ENCODE measurements at places on chromosomes 3 and 15.

DNA sequence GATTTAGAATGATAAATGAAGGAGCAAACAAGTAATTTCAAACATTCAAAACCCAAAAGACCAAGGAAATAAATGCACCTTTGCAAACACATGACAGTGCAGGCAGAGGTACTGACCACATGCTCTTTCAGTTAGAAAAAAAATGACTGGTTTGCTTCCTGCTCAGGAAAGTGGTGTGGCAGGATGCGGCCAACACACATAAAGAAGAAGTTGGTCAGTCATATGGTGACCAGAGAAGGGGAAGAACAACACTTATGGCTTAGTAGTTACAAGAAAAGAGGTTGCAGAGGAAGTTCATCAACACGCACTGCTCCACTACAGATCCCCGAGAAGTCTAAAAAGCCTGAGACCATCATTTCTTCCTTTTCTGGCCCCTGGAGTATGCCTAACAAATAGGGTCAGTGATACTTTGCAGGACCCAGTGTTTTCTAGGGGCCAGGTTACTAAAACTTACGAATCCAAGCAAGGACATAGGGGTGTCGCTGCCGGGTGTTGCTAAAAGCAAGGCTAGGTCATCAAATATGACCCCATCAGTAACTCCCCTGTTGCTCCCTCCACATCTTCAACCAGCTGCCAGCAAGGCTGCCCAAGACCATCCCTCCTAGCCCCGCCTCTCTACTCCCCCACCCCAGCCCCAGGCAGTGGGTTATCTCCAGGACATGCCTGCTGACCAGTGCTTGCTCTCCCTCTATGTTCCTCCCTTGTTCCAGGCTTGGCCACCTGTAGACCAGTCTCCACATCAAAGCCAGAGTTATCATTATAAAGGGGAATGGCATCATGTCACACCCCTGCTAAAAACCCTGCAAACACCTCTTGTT lies 11.2 kb downstream of the ATP8B4 start:
- DNase-seq: peak; percentile 62

DNA sequence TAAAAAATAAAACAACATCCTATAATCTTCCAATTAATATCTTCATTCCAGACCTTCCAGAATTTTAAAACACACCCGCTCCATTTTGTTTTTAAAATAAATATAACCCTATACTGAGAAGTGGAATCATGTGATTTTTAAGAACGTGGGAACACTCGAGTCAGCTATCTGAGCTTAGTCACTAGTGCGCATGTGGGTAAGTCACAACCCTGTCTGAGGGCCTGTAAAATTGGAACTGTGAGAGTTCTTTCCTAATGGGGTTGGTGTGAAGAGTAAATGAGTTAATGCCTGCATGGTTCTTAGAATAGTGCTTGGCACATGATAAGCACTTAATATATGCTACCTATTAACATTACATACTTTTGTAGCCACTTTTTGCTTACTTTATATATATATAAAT lies 19.9 kb upstream of the POLR2M start:
- no peak for DNase-seq

DNA sequence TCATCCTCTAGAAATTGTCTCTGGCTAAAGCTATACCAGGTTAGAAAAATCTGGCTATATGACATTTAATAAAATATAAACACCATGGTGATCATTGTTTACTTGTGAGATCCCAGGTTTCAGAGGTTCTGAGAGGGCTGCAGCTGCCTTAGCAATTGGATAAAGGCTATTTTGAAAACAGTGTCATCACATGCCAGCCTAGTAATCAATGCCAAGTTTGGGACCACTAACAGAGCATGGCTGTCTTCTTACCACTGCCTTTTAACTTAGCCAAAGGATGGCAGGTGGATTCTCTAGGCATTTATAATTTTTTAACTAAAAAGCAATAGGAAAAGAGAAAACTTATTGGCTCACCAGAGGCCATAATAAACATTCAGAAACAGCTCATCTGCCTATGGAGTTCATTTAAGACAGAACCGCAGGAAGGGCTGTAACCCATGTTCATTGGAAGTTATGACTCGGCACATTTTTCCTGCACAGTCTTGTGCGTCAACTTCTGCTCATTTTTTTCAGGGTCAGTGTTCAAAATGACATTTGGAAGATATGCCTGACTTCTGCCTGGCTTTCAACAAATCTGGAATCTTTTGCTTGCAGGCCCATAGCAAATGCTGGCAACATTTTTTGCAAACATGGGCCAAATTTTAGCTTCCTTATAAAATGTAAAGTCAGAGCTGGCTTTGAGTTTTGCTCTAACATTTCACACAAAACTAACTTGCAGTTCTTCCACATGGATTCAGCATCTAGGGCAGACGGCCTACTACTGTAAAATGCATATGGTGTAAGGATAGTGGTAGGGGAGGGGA lies 476.0 kb upstream of the TBL1XR1 start:
- no peak for DNase-seq

DNA sequence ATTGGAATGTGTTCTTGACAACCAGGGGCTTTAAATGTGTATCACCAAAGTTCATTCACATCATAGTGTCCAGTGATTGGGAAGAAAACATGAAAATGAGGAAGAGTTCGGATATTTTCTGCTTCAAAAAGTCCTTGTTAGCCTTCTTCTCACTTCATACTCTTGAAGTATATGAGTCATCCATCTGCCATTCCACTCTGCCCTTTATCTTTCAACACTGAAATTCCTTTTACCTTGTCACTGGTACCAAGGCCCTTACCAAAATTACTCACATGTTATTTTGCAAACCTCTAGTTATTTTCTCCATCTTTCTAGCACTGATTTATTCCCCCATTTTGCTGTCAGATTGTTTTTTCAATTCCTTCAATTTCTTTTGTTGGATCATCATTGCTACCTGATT lies 32.5 kb downstream of the OR5H15 start:
- DNase-seq: no peak

DNA sequence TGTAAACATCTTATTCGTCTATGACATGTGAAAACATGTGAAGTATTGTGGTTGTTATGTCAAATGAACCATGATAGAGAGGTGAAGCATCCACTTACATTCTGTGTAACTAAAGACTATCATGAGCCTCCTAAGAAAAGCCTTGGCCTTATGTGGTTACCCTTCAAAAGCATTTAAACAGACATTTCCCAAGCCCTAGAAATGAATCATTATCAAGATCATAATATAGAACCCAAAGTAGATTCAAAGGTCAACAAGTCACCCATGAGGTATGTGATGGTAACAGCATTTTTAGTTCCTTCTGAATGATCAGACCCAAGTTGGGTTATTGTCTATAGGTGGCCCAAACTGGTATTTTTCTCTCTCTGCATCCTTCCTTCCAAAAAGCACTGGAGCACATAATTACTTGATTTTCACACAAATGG lies 408.0 kb downstream of the TBL1XR1 start:
- DNase-seq: no peak

GRCh38 chr3:124250053-124250452 lies 258.1 kb upstream of the ROPN1 start:
- DNase-seq: peak; percentile 23

DNA sequence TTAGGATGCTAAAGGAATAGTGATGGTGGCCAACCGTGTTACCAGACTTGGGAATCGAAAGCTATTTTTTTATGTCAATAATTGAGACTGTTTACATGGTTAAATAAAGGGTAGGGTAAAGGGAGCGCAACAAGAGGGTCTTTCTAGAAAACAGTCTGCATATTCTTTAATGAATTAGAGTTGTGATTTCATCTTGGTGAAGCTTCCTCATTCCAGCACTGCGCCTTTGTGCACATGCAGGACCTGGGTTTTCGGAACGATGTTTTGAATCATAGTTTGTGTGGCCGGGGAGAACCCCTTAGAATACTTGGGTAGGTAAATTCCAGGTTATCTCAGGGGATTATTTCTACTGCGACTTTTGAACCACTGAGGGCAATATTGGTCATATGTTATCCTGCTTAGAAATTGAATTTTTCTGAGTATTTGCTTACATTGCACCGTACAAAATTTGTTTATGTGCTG lies 1.3 kb downstream of the PIK3CA start:
- no peak for DNase-seq

Data from KG1 (cell line).